ENCODE measurements at places on chromosomes 3 and 15.

DNA sequence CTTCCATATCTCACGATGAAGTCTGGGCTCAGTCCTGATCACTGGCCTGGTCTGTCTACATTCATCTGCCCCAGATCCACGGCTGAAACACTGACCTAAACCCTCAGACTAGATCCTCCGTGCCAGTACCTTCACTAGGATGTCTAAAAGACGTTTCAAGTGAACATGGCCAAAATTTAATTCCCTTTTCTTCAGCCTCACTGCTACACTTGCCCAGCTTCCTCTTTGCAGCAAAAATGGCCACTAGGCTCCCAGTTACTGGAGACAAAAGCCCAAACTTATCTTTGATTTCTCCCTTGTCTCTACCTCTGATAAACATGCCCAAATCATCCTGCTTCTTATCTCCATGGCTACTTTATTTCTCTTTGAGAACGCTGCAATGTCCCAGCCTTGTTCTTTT lies 1.7 kb downstream of the RASSF1 start:
- no peak for DNase-seq

DNA sequence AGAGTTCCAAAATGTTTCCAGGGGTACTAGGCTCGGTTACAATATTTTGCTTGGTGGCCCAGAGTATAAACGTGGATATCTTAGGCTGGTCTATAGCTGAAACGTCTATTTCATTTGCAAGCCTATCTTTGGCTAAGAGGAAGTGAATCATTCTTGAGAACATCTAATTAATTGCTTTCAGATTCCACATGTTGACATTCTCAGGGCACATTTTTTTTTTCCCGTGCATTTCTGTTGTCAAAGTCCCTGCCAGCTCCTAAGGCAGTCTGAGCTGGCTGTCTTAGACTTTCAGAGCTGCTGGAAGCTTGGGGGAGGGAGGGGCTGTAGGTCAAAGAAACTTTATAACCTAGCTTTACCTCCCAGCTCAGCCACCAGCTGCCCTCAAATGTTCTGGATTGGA lies 23.2 kb upstream of the LAMP3 start:
- no peak for DNase-seq

GRCh38 chr3:46408853-46409252 lies 1.8 kb downstream of the CCRL2 start:
- no peak for DNase-seq

- no peak for DNase-seq
These were observed 77.9 kb downstream of the NTRK3 start for GRCh38 chr15:88178631-88179030.

- no peak for DNase-seq
These were observed 666.6 kb upstream of the CCDC54 start for GRCh38 chr3:106710596-106710995.

DNA sequence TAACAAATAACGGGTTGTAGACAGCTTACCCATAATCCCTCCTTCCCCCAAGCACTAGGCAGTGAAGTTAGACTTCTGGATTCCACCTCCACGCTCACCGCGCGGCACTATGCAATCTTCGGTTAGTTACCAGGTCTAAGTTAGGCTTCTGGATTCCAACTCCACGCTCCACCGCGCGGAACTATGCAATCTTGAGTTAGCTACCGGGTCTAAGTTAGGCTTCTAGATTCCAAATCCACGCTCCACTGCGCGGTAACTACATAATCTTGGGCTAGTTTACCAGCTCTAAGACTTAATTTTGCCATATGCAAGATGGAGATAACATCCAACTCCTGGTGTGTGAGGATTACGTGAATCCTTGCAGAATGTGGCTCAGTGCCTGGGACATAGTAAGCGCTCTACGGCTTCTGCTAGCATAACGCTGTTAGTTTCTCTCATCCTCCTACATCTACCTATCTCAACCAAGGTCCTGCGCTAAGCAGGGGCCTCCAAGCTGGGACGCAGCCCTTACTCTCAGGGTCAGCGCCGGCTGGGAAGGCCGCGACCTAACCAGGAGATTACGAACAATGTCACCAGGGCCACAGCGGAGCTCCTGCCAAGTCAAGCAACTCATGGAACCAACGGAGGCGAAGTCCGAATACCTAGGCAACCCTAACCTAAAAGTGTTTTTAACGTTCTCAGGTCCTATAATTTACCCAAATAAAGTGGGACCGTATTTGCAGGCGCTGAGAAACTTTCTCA lies 497 bp upstream of the RPLP1 start:
- DNase-seq: no peak

- DNase-seq: no peak
These were observed 235.3 kb upstream of the MME start for GRCh38 chr3:154844863-154845262.

GRCh38 chr3:61578667-61579367 lies 17.4 kb downstream of the PTPRG start:
- DNase-seq: no peak

- no peak for DNase-seq
These were observed 52.5 kb upstream of the CORO2B start for GRCh38 chr15:68526269-68526668.

DNA sequence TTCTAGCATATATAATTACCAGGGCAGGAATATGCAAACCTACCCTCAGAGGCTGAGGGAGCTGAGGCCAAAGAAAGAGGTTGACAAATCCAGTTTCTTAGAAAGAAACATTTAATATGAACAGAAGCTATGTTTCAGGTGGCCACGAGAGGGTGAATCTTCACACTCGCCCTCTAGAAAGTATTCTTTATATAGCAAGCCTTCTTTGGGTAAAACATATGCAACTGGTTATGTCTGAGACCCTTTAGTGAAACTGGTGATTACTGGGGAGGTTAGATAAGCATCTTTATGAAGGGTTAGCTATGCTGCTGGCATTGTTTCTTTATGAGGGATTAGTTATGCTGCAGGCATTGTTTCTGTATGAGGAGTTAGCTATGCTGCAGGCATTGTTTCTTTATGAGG lies 50.7 kb upstream of the GOLGA6L2 start:
- DNase-seq: no peak

DNA sequence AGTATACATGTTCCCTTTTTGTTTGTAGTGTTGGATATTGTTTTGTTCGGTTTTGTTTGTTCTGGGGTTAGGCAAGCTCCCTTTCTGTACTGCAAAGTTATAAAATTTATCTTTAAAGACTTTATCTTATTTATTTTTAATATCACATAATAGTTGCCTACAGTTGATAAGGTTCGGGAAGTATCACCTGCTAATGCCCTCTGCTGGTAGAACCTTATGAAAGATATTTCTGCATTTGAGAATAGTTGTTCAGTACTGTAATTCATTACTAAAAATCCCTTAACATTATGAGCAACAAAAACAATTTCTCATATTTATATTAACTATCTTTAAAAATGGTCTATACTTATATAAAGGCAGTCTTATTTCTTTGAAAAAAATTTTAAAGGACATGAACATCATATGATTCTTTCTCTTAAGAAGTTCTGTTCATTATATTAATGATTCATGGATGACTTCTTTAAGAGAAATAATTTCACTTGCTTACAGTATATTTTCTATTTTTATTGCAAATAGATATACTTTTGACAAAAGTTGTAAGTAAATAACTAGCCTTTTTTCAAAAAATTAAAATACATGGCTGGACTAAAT lies 1126.8 kb downstream of the SI start:
- no peak for DNase-seq

- DNase-seq: no peak
These were observed 218.7 kb downstream of the KCNMB2 start for GRCh38 chr3:178754852-178755510.

- no peak for DNase-seq
These were observed 522 bp downstream of the PDZRN3 start for GRCh38 chr3:73624017-73624820.

- DNase-seq: no peak
These were observed 276.6 kb upstream of the GADL1 start for GRCh38 chr3:31170932-31171670.

GRCh38 chr3:153246331-153246730 lies 84.3 kb downstream of the RAP2B start:
- DNase-seq: no peak

GRCh38 chr3:40605960-40606359 lies 81.2 kb downstream of the ZNF621 start:
- DNase-seq: no peak

Measured in GM19239 (cell line).